Right hindlimb (tissue), 1 donor: ENCODE measurements at places on chromosomes 12 and 14.

DNA sequence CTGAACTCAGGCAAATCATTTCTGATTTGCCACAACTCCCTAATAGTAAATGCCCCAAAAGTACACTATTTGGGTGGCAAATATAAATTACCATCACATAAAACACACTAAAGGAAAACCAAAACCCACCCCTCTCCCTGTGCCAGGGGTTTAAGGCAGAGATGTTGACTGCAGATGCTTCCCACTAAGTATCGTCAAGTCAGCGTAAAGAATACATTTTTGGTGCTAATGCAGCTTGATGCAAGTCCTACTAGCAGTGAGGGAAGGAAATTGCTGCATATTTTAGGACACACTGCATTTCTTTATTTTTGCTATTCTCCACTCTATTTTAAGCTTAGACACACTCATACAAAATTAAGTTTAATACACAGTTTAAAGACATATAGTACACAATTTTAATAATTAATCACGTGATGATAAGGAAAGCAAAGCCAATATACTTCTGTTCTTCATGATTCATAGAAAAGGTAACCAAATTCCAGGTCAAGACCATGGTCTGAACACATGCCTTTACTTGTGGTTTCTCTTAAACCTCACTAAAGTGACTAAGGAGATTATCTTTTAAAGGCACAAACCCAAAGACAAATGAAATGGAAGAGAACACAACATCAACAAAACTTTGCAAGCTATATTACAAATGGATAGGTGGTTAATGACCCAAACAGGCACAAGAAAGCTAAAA, 162.2 kb downstream of the STXBP6 start:
- DNase-seq: no peak

DNA sequence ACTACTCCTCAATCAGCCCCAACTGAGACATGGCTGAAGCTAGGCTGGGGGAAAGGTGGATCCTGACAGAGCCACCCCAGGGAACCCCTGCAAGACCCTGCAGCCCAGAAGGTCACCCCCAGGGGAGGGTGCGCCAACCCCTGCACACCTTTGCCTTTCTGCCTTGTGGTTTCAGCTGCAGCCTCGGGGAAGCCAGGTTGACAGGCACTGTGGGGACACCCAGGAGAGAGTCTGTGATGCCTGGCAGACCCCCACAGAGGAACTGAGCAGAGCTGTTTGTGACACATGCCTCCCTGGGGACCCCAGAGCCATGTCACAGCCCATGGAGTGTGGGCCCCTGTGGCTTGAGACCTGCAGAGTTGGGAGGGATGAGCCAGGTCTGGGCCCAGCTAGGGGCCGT, 11.8 kb upstream of the HHIPL1 start:
- DNase-seq: no peak

DNA sequence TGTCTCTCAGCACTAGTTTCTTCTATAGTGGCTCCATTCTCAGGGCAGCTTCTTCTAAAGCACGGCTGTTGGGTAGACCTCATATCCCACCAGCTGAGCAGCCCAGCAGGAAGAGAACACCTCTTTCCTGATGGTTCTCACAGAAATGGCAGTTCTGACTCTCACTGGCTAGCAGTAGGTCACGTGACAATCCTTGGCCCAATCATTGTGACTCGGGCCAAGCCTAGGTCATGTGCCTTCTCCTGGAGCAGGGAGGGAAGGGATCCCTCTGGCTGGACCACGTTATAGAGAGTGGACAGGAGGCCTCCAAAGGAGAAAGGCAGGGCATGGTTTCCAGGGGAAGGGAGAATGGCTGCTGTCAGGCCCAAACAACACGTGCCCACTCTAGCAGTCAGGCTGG, 149.1 kb downstream of the AACS start:
- no peak for DNase-seq

GRCh38 chr14:105171004-105171673, 2.6 kb upstream of the JAG2 start:
- DNase-seq: no peak

DNA sequence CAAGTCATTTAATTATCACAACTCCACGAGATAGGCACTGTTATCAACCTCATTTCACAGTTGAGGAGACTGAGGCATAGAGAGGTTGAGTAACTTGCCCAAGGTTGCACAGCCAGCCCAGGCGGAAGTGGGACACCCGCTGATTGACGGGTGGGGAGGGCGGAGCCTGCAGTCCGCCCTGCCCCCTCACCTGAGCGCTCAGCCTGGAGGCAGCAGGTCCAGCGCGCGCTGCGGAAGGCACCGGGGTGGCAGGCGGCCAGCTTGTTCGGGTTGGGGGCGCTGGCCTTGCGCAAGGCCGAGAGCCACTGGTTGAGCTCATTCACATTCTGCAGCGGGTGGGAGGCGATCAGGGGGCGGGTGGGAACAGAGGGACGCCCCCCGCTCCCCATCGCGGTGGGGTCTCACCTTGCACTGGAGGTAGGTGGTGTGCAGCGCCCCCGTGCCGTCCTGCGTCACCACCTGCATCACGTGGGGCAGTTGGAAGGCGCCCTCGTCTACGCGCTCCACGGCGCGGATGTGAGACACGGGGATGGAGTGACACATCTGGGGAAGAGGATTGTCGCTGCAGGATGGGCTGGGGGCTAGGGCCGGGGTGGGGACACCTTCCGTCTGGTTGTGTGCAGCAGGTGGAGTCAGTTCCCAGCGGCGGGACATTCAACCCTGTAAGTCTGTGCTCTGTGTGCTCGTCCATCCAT, 31.7 kb downstream of the RASAL1 start:
- no peak for DNase-seq

DNA sequence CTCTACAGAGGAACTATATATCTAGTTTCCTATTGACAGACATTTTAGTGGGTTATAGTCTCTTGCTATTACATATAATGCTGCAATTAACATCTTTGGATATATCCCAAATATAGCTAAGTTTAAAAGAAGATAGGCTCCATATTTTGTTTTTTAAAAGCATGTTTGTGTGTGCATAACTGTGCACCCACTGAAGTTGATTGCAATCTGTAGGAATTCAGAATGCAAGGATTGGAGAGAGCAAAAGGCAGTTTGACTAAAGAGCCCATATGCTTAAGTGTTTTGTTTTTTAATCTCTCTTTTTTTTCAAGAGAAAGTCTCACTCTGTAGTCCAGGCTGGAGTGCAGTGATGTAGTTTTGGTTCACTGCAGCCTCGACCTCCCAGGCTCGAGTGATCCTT, 9.4 kb upstream of the ABCD4 start:
- DNase-seq: no peak

- no peak for DNase-seq
Measured at GRCh38 chr14:36935976-36936678, 236.3 kb downstream of the SLC25A21 start.

DNA sequence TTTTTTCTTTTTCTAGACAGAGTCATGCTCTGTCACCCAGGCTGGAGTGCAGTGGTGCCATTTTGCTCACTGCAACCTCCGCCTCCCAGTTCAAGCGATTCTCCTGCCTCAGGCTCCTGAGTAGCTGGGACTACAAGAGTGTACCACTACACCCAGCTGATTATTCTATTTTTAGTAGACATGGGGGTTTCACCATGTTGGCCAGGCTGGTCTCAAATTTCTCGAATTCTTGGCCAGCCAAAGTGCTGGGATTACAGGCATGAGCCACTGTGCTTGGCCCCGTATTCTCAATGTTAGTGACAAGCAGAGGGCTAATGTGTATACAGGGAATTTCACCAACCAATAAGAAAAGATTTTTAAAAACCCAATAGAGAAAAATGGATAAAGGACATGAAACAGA, 8.4 kb downstream of the PLBD2 start:
- no peak for DNase-seq

GRCh38 chr14:32809255-32809654, 129.4 kb upstream of the NPAS3 start:
- DNase-seq: no peak

- no peak for DNase-seq
Measured at GRCh38 chr14:22955702-22956569, 954 bp downstream of the HAUS4 start.

DNA sequence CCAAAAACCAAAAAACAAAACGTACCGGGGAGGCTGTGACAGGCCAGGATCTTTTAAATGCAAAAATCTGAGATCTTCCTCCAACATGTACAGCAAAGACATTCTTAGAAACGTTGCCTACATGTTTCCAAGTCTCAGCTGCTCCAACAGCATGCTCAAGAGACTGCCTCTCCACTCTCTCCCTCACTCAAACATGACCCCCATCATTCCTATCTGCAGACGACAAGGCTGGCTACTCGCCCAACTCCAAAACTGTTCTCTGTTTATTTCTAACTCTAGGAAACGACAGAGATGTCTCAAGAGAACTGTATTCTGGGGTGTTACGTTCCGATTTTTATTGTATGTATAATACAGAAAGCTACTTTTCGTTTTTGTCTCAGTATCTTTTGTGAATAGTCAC, 57.5 kb upstream of the TMCC3 start:
- DNase-seq: peak; percentile 92

DNA sequence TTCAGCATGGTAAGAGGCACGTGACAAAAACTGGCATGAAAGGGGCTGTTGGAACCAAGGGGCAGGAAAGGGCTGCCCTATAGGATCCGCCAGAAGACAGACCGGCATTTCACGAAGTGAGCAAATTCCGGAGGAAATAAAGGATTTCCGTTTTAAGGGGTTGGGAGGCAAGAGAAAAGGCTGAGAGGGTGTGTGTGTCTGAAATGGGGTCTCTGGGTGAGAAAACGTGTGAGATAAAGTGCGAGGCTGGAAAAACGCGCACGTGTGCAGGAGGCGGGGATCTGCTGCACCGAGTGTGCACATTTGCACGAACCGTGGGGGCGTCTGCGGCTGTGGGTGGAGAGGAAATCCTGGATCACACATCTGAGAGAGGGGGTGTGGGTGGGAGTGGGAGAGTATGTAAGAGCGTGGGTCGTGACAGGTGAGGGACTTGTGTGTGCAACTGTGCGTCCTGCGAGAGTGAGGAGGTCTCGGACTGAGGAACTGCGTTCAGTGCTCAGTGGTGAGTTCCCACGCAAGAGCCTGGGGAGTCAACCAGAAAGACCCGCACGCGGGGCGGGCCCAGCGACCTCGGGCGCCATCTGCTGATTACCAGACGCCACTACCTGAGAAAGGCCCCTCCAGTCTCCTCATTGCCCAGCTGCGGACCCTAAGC, 37.0 kb upstream of the P2RX7 start:
- DNase-seq: peak; percentile 83

- no peak for DNase-seq
Measured at GRCh38 chr12:50606675-50607375, 102.0 kb downstream of the DIP2B start.

DNA sequence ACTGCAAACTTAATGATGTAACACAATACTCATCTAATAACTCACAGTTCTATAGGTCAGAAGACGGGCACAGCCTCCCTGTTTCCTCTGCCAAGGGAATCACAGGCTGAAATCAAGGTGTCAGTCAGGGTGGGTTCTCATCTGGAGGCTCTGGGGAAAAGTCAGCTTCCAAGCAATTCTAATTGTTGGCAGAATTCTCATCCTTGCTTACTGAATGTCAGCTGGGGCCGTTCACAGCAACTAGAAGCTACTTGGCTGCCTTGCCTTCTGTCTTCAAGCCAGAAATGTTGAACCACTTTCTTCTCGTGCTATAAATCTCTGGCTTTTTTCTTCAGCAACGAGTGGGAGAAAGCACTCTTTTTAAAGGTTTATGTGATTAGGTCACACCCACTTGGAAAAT, 80.1 kb upstream of the PDZRN4 start:
- DNase-seq: peak; percentile 70

DNA sequence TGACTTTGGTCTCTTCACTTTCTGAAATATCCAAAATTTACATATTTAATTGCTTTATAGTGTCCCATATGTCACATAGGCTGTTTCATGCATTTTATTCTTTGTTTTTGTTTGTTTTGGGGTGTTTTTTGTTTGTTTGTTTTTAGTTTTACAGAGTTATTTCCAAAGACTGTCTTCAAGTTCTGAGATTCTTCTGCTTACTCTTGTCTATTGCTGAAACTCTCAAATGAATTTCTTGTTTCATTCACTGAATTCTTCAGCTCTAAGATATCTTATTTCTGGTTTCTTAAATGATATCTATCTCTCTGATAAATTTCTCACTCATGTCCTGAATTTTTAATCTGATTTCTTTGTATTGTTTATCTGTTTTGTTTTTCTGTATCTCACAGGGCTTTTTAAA, 412.0 kb upstream of the ATP2B1 start:
- DNase-seq: no peak

DNA sequence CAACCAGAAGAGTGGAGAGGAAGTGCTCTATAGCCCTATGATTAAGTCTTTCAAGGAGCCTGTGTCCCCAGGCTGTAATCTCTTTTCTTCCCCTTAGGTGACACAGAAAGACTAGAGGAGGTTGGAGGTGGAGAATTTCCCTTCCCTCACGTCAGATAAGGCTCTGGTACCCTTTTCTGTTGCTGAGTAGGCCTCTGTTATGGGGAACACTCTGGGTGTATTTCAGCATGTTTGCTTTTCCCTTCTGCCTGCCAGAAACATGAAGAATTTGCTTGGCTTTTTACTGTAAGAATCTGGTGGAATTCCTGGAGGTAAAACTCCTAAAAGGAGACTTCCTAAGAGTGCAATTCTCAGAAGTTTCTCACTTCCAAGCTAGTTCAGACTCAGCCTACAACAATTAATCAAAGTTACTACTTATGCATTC, 58.3 kb downstream of the SIX1 start:
- peak; percentile 24 for DNase-seq

- DNase-seq: no peak
Measured at GRCh38 chr14:29390081-29390832, 537.4 kb downstream of the PRKD1 start.

- no peak for DNase-seq
Measured at GRCh38 chr12:10130042-10130441, at the start of gene CLEC7A. Gene CLEC7A (minus strand): TSS chr12:10130199. CDS start chr12:10130082, 117 bp downstream.

DNA sequence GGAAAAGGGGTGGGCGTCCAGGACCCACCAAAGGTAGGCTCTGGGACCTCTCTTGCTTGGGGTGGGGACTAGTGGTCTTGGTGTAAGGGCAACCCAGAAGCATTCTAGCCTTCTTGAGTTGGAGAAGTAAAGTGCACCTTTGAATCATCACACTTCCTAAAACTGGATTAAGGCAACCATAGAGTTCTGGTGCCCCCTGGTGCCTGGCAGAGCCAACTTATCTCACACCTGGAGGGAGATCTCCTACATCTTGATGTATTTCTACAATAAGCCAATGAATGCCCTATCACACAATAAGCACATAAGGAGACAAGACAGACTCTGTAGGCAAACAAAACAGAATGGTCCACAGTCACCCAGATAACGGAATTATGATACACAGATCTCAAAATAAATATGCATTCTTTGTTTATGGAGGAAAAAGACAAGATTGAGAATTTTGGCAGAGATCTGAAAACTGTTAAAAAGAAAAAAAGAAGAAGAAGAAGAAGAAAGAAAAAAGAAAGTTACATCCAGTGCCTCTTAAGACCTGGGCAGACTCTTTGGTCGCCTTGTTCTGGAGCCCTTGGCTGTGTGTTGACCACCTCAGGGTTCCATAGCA, 95.9 kb upstream of the PPP2R5C start:
- DNase-seq: peak; percentile 57
